ENCODE measurements at places on chromosomes 6 and 20. TPM values are rescaled to one million over a fixed set of nuclear protein-coding genes. Genes with fewer than 3 reads are reported as not detected.

MOCS3 gene
- total RNA-seq: 9.0 TPM

LY86 gene
- total RNA-seq: not detected

LATS1 gene
- 25.9 TPM for total RNA-seq

ITPR3 gene
- 15.1 TPM for total RNA-seq

PACSIN1 gene
- under 0.01 TPM for total RNA-seq

TRIM15 gene
- total RNA-seq: not detected

GSTA4 gene
- 25.9 TPM for total RNA-seq

NFS1 gene
- total RNA-seq: 40.6 TPM

DNA sequence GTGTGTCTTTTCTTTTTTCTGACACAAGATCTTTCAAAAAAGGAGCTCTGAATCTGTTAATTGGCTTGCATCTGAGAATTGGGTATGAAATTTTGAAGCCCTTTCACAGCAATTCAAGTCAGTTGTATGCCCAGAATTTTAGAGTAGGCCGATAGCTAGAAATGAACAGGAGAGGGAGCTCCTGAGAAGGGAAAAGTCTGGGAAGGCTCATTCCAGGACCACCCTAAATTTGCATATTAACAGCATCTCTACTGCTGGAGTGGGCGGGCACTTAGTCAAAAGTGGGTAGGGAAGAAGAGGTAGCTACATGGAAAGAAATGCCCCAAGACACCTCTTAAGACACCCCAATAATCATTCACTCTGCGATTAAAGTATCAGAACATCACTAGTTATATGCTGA is 928.3 kb downstream of the TBC1D32 start:
- no peak for DNase-seq

DNA sequence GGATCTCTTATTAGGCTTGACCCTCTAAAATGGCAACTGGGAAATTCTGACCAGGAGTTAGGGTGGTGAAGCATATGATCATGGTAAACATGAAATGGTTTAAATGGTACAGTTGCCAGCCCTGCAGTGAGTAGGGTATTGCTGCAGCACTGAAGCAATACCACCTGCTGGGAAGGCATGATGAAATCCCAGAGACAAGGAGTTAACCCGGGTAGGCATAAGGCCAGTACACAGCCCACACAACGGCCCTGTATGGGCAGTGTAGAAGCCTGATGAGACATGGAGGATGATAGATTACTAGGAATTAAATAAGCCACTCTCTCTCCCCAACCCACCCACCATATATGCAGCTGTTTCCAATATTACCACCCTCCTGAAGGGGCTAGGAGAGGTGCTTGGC is 197.4 kb upstream of the MOCS1 start:
- DNase-seq: no peak

DNA sequence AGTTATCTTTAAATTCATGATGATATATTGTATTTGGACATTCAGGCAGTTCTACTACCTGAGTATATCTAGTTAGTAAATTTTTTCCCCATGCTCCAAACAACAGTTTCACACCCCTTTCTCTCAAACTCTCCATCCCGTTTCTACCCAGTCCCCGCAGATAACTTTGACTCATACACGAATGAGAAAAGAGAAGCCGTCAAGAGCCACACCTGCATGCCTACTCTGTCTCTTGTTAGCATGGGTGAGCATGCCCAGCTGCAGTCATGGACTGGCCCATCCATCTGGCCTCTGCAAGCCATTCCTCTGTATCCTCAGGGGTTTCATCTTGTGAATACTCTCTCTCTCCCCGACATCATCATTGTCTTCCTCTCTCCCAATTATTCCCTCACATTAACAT is 41.5 kb downstream of the MYB start:
- no peak for DNase-seq

DNA sequence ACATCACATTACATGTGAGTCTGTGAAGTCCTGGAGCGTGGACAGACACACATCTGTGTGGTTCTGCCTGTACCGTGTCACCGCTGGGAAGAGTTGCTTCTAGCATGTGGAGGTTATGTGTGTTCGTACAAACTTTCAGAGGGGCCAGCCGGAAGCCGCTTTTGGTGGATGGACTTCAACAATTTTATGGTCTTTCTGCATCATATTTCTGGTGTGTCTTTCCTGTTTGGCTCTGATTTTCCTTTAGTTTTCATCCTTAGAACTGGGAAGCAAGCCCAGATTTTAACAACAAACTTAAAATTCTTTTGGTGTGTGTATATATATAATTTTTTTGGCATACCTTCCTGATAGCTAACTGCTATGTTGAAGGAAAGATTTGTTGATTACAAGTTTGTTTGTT is 71.2 kb downstream of the TIAM2 start:
- DNase-seq: peak; percentile 55

DNA sequence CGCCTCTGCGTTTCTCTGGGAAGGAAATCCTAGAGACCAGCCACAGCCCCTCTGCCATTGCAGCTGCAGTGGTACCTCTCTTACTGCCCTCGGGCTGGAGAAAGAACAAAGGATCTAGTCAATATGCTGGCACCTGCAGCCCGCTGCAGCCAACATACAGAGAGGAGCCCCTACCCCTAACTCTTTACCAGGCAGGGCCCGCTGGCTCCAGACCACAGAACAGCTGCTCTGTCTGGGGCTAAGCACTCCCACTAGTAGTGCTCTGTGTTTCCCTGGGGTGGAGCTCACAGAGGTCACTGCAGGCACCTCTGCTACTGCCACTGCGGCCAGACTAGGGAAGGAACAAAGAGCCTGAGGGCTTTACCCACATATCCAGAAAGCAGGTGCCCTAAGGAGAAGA is 93.8 kb upstream of the IMPG1 start:
- no peak for DNase-seq

- peak; percentile 44 for DNase-seq
These were observed 1.1 kb downstream of the SYNJ2 start for GRCh38 chr6:157982563-157983405.

All from fibroblast of villous mesenchyme (primary cell).